ENCODE measurements at places on chromosomes 11 and 22. TPM values are rescaled to one million over a fixed set of nuclear protein-coding genes. Genes with fewer than 3 reads are reported as not detected.

GRCh38 chr11:249062-249461 is 12.3 kb downstream of the PSMD13 start:
- DNase-seq: no peak

DNA sequence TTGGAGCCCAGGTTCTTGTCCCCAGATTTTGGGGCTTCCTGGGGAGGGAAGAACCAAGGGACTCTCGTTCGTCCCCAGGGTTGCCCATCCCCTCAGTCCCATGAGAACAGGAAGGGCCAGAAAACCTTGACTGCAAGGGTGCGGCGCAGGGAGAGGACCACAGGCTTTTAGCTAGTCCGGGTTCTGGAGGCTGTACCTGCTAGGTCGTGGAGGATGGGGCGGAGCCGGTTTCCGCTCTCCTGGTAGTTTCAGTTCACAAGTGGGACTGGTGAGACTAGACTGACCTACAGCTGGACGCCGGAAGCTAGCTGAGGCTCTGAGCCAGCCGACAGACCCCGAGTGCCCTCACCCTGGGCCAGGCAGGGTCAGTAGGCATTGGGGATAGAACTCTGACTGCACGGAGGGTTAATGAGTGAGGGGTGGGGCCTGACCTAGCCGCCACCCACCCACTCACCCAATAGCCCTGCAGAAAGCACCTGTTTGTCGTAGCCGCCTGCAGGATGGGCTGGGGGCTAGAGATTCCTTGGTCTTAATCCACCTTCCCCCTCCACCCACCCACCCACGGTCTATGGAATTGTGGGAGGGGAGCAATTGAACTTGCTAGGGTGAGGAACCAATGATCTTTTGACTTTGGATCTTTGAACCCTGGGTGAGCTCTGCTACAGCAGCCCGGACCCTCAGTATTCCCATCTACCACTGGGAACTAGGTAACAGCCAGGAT is 1.5 kb downstream of the MAFF start:
- no peak for DNase-seq

DNA sequence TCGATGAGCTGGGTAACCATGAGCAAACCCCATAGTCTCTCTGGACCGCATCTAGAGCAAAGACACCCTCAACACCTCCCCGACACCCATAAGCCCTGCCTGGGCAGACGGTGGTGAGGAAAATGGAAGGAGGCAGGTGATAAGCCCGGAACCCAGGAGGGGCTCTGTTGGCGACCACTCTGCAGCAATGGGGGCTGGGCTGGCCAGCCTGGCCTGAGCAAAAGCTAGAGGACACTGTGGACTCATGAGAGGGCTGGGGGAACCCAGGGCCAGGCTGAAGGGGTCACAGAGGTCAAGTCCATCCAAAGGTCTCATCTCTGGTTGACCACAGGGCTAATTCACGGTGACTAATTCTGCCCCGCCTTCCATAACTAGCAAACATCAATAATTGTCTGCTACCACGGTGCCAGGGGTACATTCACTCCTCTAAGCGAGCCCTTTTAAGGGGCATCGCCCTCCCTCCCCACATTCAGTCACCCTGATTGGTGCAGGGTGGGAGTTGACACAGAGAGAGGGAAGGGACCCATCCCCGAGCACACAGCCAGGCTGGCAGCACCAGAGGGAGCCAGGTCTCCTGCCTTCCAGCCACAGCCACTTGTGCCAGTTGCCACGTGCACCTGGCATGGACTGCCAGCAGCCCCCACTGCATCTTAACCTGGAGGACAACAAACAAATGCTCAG is 4.0 kb downstream of the PYGM start:
- DNase-seq: peak; percentile 58

GRCh38 chr11:117315285-117316196 is 515 bp downstream of the BACE1 start:
- DNase-seq: no peak

DNA sequence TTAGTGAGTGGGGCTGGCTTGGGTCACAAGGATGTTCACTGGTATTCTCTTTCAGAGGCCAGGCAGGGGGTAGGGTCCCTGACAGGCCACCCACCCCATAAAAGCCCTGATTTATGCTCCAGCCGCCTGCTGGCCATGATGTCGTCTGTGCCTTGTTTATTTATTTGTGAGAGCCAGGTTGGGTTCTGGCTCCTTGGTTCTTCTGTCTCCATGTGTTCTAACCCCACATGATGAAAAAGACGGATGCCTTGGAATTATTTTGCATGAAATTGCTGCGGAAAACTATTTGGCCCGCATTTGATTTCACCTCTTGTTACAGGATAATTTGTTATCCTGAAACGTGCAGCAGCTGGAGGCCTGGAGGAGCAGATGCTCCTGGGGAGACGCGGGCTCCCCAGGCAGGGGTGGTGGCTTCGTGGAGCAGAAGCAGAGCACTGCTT is 46.3 kb upstream of the WNT11 start:
- DNase-seq: no peak

DNA sequence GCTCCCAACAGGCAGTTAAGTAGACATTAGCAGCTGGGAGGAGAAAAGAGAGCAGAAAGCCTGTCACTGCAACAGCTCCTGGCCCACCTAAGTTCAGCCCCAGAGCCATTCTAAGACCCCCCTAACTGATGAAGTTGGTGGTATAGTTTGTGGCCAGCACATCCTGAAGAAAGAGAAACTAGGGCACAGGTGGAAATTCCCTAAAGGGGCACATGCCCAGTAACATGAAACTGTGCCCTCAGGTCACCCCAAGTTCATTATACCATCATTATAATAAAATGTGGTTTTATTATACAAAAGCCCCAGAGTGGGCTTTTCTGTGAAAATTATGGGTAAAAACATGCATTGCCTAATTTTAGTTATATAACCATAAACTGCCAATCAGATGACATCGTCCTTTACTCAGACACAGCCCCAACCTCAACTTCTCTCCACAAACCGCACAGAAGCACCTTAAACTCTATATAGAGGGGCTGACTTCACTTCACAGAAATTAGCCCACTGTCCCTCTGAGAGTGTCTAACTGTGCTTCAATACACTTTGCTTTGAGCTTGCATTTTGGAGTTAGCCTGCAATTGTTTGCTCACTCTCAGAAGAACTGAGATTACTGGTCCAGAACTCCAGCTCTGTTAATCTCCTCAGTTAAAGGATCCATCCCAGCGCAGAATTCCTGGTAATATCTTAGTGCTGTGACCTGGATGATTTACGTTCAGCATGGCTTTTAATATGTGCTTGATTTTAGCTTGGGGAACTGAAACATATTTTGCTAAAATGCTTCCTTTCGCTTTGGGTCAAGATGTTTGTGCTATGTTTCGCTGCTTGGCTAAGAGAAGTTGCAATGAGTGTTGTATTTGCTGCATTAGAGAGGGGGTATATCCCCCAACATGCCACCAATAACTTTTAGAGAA is 1.8 kb upstream of the APOL3 start:
- DNase-seq: peak; percentile 73

DNA sequence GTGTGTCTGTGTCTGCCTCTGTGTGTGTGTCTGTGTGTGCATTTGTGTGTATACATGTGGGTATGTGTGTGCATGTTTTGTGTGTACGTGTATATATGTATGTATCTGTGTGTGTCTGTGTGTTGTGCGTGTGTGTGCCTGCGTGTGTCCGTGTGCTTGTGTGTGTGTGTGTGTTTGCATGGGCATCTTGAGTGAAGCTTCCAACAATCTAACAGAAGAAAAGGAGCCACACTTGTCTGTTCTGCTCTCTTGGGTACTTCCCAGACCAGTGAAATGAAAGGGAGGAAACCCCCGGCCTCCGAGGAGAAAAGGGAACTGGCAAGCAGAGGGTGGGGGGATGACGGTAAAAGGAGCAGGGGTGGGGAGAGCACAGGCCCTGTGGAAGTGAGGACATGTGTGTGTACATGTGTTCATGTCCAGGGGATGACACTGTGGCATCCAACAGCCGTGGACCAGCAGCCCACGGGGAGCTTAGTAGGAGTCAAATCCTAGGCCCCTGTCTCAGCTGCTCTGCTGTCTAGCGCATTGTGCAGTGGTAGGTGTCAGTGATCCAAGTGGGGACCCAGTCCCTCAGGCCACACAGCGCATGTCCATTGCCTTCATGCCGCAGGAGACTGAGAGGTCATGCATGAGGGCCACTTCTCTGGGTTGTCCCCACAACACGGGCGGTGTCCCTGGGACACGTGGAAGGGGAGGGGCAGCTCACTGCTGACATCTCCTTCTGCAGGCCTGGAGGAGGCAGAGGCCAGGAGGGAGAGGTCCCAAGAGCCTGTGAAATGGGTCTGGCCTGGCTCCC is 8.1 kb downstream of the CSF2RB start:
- no peak for DNase-seq

EIF3D gene
- total RNA-seq: 248 TPM

SLC36A4 gene
- total RNA-seq: 13.6 TPM
